Bone marrow (tissue), 2 donors: ENCODE measurements at places on chromosomes 4 and X.

DNA sequence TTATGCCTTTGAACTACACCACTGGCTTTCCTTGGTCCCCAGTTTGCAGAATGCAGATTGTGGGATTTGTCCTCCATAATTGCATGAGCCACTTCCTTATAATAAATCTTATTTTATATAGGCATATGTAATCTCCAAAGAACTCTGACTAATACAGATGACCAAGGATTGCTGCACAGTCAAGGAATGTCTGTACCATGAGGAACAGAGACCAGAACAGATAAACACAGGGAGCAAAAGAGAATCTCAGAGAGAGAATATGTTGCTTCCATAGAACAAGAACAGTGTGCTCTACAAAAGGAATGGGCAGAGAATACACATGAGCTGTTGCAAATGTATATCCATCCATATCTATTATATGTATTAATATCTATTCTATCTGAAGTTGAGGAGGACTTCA, 111.1 kb downstream of the ADRA2C start:
- no peak for DNase-seq

- no peak for DNase-seq
Observed at GRCh38 chr4:22595684-22596083, 79.8 kb upstream of the ADGRA3 start.

DNA sequence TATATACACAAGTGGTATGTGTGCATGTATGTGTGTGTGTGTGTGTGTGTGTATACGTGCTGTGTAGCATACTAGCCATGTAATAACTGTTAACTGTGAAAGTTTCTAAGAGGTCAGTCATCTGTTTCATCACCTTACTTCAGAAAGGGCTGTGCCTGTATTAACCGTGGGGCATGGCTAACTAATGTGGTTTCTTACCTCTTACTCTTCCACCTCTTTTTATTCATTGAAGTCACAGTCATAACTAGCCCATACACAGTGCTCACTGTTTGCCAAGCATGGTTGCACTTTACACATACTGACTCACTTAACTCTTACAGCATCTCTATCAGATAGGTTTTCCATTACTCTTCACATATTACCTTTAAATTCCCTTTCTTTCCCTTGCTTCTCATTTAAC, 23.7 kb upstream of the LRAT start:
- no peak for DNase-seq

- peak; percentile 50 for DNase-seq
Observed at GRCh38 chr4:71184195-71184781, 154.5 kb upstream of the SLC4A4 start.

- no peak for DNase-seq
Observed at GRCh38 chr4:174628191-174628590, 105.9 kb upstream of the HPGD start.

GRCh38 chrX:121456315-121456714, 408.9 kb downstream of the GLUD2 start:
- no peak for DNase-seq

- no peak for DNase-seq
Observed at GRCh38 chrX:134369576-134369975, 90.4 kb upstream of the HPRT1 start.

- DNase-seq, result no peak
Observed at GRCh38 chrX:74520291-74520690, 94.1 kb downstream of the RLIM start.

DNA sequence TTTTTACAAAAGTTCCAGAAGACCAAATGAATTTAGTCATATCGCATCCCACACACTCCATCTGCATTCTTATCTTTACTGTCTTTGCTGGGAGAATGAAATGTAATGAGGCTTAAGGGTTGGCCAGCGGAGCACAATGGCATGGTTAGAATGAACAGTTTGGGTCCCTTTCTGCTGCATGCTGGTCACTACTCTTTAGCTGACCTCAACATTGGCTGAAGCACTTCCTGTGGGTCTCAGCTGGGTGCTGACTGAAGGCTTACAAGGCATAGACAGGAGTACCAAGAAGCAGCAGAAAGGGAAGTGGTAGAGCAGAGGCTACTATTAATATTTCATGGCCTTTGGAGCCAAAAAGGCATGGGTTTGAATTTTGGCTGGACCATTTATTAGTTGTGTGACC, 159.4 kb upstream of the GPC4 start:
- no peak for DNase-seq

- DNase-seq, result no peak
Observed at GRCh38 chrX:21873063-21873775, 17.4 kb downstream of the YY2 start.

- DNase-seq, result no peak
Observed at GRCh38 chr4:109890076-109890475, 22.6 kb upstream of the EGF start.

- DNase-seq, result no peak
Observed at GRCh38 chr4:64713256-64713840, 304.1 kb upstream of the TECRL start.

DNA sequence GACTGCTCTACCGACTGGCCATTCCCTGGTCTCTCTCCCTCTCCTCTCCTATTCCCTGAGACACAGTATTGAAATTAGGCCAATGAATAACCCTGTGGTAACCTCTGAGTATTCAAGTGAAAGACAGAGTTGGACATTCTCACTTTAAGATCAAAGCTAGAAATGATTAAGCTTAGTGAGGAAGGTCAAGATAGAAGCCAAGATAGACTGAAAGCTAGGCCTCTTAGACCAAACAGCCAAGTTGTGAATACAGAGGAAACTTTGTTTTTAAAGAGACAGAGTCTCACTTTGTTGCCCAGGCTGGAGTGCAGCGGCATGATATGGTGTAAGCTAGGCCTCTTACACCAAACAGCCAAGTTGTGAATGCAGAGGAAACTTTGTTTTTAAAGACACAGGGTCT, 64.6 kb downstream of the KDM6A start:
- no peak for DNase-seq

DNA sequence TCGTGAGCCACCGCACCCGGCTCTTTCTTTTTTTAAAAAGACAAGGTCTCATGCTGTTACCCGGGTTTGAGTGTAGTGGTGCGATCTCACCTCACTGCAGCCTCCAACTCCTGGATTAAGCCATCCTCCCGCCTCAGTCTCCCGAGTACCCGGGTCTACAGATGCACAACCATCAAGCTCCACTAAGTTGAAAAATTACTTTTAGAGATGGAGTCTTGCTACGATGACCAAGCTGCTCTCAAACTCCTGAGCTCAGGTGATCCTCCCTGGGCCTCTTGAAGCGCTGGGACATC, 2.0 kb downstream of the SLC25A6 start:
- no peak for DNase-seq

DNA sequence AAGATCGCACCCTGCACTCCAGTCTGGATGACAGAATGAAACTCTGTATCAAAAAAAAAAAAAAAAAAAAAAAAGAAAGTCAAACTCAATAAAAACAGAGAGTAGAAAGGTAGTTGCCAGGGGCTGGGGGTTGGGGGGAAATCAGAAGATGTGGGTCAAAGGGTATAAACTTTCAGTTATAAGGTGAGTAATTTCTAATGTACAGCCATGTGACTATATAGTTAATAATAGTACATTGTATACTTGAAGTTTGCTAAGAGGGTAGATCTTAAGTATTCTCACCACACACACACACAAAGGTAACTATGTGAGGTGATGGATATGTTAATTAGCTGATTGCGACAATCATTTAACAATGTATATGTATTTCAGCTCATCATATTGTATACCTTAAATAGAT, 11.5 kb downstream of the HERC6 start:
- DNase-seq, result no peak

DNA sequence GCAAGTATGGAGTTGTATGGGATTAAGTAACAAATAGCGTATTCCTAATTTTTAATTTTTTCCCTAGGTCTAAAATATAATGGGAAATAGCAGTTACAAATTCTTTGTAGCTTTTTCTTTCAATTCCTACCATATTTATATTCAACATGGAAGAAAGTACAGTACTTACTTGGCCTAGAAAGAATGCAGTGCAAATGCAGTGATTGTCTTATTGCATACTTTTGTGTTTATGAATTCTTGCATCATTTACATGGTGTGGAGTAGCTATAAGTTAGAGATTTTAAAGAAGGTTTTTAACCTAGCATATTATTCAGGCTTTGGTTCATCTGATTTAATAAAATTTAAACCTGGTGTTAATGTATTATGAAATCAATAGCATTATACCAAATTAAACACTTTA, 263.3 kb downstream of the BMPR1B start:
- no peak for DNase-seq

DNA sequence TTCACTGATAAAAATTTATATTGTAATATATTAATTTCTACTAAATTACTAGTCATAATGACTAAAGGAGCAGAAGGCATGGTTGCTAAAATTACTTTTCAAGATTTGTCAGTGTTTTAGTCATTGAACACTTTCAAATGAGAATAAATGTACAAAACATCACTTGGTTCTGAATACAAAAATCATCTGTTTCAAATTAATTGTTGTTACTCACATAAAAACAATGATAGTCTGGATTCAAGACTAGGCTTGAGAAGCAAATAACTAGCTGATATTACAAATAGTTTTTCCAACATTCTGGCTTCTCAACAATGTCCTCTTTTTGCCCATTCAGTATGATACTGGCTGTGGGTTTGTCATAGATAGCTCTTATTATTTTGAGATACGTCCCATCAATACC, 112.5 kb downstream of the ANAPC10 start:
- DNase-seq, result no peak

- no peak for DNase-seq
Observed at GRCh38 chr4:137961051-137961438, 281.1 kb downstream of the SLC7A11 start.

DNA sequence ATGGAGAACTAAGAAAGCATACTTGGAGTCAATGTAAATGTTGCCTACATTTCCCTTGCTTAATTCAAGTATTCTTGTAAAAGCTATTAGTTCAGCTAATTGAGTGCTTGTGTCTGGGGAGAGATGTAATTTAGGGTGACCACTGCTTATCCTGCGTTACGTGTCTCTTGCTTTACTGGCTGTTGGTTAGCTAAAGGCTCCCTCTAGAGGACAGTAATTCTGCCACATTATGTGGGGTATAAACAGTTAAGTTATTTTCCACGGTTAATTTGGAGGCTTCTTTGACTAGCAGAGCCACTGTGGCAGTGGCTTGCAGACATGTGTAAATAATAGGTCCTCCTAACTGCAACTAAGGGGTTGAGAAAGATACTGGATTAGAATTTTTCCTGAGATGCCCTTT, 25.3 kb upstream of the NAF1 start:
- DNase-seq, result no peak

- DNase-seq, result no peak
Observed at GRCh38 chr4:109079731-109080130, 222.7 kb downstream of the COL25A1 start.

DNA sequence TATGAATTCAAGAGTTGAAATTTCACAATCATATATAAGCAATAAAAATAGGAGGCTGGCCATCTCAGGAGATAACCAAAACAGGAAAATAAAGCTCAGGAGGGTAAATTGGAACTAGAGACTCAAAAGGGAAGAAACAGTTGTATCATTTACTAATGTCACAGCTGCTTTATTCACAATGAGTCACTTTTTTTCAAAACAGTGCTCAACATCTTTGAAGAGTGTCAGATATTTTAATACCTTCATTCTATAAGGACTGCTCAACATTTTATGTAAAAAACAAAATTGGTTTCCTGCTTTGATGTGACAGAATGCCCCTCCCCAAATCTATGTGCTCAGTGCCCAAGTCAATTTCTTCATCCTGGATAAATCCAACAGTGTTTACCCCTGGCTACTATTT, 97.7 kb downstream of the DDX60 start:
- DNase-seq, result no peak

DNA sequence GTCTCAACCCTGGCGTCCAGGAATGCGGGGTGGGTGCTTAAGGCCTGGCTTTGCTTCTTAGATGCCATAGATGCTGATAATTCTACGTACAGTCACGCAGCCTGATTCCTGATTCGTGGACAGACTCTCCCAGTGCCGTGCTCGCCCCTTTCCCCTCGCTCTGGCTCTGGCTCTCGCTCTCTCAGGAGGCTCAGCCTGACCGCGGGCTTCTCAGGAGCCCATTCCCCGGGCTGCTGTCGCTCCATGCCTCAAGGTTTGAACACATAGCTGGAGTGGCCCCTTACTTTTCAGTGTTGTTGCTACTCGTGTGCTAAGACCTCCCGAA, 59.2 kb upstream of the ZC4H2 start:
- DNase-seq, result no peak

GRCh38 chr4:1201851-1202525, 29.6 kb upstream of the SPON2 start:
- peak; percentile 94 for DNase-seq

DNA sequence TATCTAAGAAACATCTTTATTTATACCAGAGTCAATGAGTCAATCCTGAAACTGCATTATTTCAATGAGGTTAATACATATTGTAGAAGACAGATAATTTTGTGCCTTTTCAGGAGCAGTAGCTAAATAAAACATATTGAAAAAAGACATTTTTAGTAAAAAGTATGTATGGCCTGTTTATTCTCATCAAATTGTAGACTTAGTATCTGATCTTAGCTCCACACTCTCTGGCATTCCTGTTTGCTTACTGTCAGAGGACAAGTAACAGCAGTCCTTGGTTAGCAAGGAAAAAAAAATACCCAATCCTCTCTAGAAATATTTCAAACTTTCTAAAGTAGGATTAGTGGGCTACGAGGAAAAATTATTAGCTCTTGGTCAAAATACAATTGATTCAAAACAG, 50.5 kb upstream of the GUCY1A1 start:
- DNase-seq, result no peak

DNA sequence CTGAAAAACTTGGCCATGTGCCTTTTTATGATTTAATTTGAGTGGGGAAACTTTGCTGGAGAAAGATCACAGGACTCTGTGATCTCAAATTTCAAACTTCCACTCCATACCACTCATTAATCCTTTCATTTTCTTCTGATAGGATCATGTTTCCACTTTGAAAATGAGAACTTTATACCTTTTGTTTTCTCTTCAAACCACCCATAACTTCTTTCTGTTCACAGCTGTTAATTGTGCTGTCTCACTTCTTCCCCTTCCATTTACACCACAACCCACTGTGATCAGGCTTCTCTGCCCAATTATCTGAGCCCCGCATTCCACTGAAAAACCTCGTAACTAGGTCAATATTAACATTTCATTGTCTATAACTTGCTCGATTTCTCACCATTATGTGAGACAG, 47.0 kb upstream of the ARSJ start:
- DNase-seq, result no peak

- DNase-seq, result no peak
Observed at GRCh38 chr4:7876201-7876875, 63.3 kb downstream of the AFAP1 start.

- DNase-seq, result no peak
Observed at GRCh38 chr4:116811730-116812129, 273.6 kb downstream of the TRAM1L1 start.

DNA sequence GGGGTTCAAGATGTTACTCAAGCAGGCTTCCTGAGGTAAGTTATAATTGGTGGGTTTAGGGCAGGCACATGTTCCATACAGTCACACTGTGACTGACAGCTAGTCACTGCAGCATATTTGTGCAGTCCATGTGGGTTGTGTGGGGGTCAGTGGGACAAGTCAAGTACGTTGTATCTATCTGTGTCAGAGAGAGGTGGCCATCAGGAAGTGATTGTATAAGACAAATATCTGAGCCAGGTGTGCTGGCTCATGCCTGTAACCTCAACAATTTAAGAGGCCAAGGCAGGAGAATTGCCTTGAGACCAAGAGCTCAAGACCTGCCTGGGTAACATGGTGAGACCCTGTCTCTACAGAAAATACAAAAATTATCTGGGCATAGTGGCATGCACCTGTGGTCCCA, 509.3 kb downstream of the CENPC start:
- no peak for DNase-seq

- DNase-seq, result no peak
Observed at GRCh38 chr4:117481742-117482141, 396.4 kb upstream of the TRAM1L1 start.

- DNase-seq, result no peak
Observed at GRCh38 chr4:82833696-82834313, 35.2 kb upstream of the SCD5 start.

GRCh38 chr4:143391895-143392294, 55.2 kb downstream of the GAB1 start:
- no peak for DNase-seq
